ENCODE measurements at places on chromosomes 12 and 14. TPM values are rescaled to one million over a fixed set of nuclear protein-coding genes. Genes with fewer than 3 reads are reported as not detected.

Gene RAB2B
- total RNA-seq: 60.9 TPM

Gene CFAP54
- total RNA-seq: 0.19 TPM

Gene GLIPR1L1
- not detected for total RNA-seq

Gene GDF3
- not detected for total RNA-seq

Gene B4GALNT1
- not detected for total RNA-seq

DNA sequence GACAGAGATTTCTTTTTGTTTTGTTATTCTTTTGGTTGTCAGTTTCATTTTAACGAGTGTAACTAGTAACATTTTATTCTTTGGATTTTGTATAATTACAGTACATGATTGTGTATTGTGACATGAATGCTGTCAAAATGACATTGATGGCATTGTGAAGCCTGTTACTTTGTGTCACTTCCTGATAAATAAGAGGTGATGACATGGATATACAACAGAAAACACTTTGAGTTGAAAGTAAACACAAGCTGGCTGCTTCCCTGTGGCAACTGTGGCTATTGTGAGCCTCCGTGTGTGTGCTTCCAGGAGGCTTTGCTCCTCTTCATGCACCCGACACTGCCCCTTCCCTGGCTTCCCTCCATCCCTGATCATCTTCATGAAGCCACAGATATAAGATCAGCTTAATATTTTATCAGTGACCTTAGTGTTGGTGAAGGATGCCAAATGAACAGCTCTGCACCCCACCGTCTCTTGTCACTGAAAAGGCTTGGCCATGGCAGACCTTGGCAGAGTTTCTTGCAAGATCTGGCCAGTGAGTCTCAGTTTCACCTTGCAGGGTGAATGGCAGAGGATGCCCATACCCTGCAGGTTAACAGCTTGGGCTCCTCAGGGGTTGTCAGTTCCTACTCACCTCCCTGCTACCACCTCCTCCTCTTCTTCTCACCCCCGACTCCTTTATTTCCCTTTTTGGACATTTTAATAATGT lies 191.9 kb downstream of the EPS8 start:
- no peak for DNase-seq

DNA sequence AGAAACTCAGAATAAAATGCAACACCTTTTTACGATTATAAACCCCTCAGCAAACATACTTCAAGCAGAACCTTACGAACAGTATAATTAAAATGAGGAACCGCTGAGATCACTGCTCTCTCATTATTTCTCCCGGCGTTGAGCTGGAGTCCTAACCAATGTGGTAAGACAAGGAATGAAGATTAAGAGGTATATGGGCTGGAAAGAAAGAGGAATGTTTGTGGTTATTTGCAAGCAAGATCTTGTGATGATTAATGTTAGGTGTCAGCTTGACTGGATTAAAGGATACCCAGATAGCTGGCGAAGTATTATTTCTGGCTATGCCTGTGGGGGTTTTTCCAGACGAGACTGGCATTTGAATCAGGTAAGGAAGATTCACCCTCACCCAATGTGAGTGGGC lies 10.3 kb upstream of the ZNF84 start:
- no peak for DNase-seq

- no peak for DNase-seq
Observed at GRCh38 chr12:28974166-28974565, 174.9 kb upstream of the FAR2 start.

DNA sequence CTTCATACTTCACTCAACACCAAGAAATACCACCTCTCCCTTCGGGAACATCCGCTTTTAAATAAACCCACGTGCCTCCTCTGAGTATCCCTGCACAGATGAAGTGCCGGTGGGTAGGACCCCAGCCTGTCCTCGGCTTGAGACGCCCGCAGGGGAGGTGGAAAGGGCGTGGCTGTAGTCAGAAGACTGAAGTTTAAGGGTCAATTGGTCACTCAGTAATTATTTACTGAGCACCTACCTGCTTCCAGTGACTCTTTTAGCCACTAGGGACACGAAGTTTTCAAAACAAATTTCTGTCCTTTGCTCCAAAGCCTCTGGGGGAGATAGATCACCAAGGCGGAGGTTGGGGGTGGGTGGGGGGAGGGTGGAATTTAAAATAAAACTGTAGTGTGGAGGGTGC lies 309.4 kb downstream of the VRK1 start:
- no peak for DNase-seq

DNA sequence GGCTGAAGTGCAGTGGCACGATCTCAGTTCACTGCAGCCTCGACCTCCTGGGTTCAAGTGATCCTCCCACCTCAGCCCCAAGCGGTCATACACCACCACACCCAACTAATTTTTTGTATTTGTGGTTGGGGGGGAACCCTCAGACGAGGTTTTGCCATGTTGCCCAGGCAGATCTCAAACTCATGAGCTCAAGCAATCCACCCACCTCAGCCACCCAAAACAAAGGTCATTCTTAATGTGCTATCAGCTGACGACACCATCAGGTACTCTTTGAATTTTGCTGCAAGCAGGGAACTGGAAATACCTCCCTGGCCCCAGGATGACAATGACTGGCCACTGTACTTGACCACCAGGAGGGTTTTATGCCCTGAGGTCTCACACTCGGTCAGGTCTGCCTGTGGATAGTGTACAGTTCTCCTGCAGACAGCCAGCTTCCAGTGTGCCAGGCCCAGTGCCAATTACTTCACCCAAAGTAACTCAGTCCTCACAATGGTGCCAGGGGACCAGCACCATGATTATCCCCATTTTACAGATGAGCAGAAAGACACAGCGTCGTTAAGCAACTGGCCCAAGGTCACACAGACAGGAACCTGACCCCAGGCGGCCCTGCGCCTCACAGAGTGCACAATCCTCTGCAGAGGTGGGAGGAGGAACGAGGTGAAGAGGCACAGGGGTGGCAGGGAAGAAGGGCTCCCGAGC lies 42.9 kb downstream of the ITPK1 start:
- no peak for DNase-seq

- DNase-seq: no peak
Observed at GRCh38 chr14:90546767-90547166, 149.9 kb downstream of the CALM1 start.

- DNase-seq: no peak
Observed at GRCh38 chr12:64636856-64637255, 26.6 kb downstream of the RASSF3 start.

DNA sequence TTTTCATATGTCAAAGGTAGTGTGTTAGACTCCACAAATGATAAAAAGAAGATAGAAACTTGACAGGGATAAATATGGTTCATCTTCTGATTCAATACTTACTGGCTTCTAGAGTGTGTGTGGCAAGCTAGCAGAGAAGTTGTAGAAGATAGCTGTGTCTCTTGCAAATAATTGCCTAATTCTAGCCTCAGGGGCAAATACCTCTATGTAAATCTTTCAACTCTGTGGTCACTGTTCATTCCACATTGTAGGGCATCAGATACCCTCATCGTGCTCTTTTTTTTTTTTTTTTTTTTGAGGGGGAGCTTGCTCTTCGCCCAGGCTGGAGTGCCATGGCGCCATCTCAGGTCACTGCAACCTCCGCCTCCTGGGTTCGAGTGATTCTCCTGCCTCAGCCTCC lies 1.7 kb downstream of the OLR1 start:
- no peak for DNase-seq

GRCh38 chr14:37179896-37180502 lies 7.6 kb upstream of the SLC25A21 start:
- no peak for DNase-seq

DNA sequence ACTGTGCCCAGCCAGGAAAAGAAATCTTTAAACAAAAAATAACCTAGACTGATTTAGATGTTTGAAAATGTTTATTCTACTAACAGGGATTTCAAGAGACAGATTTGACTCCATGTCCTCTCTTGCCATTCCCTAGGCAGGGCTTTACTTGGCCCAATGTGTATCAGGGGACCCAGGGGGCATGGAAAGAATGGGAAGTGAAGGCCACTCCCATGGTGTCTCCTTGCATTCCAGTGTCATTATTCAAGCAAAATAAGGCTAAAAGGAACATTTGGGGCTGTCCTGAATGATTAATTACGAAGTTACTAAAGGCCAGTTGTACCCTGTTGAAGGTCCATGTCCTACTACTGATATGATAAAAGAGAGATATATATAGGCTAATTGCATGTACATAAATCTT lies 151.9 kb upstream of the ATF7IP start:
- DNase-seq: no peak

DNA sequence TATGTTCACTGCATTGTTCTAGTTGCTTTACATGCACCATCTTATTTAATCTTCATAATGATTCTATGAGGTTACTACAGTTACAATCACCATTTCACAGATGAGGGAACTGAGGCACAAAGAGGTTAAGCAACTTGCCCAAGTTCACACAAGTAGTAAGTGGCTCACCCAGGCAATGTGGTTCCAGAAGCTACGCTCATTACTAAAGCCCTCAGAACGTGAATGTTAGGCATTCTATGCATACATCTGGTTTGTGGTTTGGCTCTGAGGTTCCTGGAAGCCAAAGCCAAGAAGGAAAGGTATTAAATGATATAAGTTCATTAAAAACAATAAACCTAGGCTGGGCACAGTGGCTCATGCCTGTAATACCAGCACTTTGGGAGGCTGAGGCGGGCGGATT lies 14.4 kb upstream of the VRTN start:
- DNase-seq: no peak
